Left renal cortex interstitium (tissue), 4 donors: ENCODE measurements at places on chromosomes 5 and 9.

DNA sequence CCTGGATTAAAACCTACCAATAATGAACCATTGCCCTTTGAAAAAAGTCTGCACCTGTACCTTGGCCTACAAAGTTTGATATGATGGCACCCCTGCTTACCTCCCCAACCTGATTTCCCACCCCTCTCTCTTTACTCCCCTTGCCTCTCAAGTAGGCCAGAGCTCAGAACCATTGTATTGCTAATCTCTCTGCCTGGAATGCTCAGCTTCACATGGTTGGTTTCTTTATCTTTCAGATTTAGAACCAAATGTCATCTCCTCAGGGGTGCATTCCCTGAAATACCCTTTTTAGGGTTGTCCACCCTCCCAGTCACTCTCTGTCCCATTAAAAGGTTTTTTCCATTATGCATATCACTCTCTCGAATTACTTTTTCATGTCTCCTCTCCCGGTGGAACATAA is 116.6 kb upstream of the VCAN start:
- DNase-seq, result no peak

DNA sequence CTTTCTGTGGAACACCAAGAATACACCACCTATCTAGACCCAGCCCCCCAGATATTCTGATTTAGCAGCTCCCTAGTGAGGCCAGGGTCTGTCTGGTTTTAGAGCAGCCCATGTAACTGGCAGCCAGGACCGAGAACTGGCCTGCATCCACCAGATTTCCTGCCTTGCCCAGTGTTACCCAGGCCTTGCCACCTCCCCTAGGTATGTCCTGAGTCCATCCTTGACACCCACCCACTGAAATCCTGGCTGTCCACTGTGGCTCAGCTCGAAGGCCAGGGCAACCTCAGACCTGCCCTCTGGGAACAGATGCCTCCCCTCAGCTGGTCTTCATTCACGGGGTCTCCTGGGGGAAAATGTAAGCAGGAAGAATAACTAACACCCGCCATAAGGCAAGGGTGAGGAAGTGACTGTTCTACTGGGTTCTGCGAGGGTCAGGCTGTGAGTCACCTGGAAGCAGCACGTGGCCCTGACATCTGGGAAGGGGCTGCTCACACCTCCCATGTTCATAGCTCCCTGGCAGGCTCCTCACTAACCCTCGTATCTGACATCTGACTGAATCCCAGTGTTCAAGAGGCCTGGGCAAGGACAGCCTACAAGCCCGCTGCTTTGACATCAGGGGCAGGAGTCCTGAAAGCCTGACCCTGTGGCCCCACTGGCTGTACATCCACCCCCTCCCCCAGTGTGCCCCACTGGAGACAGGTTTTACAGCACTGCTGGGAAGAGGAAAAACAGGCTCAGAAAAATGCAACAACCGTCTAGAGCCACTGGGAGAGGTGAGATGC is 72.7 kb downstream of the SEMA4D start:
- no peak for DNase-seq

DNA sequence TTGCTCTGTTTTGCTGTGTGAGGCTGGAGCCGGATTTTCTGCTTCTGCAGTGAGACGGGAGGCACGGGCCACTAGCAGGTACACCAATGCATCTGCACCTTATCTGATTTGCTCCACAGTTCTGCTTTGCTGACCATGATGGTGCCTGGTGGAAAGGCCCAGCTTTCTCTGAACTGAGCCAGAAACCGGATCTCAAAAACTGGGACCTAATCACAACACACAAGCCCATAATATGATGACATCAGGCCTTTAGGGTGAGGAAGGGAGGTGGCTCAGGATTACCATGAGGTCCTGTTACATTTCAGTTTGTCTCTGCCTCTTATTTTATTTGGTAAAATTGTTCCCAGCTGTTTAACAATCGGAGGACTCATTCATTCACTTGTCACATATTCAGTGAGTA is 49.8 kb downstream of the FGF1 start:
- no peak for DNase-seq

GRCh38 chr9:117734523-117735314 is 30.5 kb downstream of the TLR4 start:
- no peak for DNase-seq

GRCh38 chr5:53545744-53546143 is 14.7 kb upstream of the NDUFS4 start:
- DNase-seq, result no peak

GRCh38 chr5:89756955-89757354 is 652.6 kb downstream of the CETN3 start:
- DNase-seq, result no peak

DNA sequence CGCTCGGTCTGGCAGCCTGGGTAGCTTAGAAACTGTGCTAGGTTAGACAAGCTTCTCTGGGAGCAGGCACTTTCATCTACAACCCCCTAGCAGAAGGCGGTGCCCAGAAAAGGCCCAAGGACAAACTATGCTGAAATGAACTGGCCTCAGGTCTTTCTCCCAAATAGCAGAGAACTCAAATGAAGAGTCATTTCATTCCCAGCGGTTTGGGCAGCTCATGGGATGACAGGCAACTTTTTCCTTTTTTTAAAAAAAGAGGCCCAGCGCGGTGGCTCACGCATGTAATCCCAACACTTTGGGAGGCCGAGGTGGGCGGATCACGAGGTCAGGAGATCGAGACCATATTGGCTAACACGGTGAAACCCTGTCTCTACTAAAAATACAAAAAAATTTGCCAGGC is 2.5 kb downstream of the RAPGEF1 start:
- DNase-seq, result no peak

- DNase-seq, result no peak
Observed at GRCh38 chr5:95727764-95728191, 3.4 kb upstream of the RHOBTB3 start.

GRCh38 chr5:107808671-107809137 is 138.0 kb upstream of the EFNA5 start:
- peak; percentile 61 for DNase-seq
